Fibroblast of upper back skin (primary cell): ENCODE measurements at places on chromosomes 12 and 14.

GRCh38 chr12:45893240-45893639 is 97.1 kb downstream of the SCAF11 start:
- no peak for DNase-seq

GRCh38 chr12:15672671-15673270 is 116.4 kb downstream of the EPS8 start:
- DNase-seq, result no peak

DNA sequence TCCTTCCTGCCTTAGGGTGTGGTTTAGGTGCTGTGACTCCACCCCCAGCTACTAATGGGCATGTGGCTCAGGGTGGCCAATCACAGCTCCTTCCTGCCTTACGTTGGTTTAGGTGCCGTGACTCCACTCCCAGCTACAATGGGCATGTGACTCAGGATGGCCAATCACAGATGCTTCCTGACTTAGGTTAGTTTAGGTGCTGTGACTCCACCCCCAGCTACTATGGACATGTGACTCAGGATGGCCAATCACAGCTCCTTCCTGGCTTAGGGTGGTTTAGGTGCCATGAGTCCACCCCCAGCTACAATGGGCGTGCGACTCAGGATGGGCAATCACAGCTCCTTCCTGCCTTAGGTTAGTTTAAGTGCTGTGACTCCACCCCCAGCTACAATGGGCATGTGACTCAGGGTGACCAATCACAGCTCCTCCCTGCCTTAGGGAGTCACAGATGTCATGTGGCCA is 163.9 kb downstream of the TBX5 start:
- no peak for DNase-seq

DNA sequence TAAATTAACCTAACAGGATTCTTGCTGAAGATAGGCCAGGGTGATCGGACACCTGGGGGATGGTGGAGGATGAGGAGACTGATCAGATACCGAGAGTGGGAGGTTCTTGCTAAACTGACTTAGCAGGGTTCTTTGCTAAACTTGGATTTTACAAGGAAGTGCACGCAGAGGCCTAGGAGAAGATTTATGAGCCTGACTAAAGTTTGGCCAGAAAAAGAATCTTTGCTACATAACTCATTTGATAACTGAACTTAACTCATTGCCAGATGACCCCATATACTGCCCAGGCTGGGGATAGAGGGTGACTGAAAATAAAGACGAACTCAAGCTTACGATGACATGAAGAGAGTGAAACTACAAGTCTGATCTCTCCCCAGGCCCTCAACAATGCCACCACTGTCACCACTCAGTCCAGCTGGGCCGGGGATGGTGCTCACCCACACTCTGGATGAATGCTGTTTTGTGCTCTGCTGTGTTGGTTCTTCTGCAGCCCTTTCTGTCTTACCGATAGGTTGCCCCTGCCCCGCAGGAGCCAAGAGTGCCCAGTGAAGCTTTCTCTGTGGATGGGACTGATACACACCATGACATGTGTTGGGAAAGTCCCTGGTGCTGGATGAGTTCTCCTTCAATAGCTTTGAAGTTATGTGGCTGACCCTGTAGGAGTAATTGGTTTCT is 29.0 kb downstream of the PPFIBP1 start:
- DNase-seq, result no peak

GRCh38 chr12:6936636-6937480 is 6.8 kb upstream of the RNU7-1 start:
- DNase-seq, result no peak

DNA sequence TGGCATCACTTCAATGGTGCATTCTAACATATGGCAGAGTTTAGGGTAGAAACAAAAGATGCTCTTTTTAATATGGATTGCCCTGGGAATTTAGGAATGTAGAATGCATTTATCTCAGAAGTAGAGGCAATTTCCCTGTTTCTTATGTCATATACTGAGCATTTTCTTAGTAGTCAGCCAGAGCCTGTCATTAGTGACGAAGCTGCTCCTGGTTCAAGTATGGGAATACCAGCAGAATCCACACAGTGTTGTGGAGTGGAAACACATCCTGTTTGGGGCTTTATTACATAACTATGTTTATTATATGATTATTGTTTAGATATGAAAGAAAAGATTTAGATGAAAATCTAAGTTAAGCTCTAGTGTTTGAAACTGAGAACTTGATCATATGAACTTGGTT is 12.2 kb downstream of the CIPC start:
- no peak for DNase-seq

DNA sequence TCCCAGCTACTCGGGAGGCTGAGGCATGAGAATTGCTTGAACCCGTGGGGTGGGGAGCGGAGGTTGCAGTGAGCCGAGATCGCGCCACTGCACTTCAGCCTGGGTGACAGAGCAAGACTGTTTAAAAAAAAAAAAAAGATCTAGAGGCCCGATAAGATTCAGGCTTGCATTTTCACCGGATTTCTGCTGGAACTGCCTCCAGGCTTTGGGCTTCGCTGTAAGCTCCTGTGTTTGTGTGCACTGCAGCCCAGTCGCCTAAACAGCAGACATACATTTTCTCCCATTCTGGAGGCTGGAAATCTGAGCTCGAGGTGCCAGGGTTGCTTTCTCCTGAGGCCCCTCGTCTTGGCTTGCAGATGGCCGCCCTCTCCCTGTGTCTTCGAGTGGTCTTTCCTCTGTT is 12.2 kb downstream of the BRI3BP start:
- no peak for DNase-seq

DNA sequence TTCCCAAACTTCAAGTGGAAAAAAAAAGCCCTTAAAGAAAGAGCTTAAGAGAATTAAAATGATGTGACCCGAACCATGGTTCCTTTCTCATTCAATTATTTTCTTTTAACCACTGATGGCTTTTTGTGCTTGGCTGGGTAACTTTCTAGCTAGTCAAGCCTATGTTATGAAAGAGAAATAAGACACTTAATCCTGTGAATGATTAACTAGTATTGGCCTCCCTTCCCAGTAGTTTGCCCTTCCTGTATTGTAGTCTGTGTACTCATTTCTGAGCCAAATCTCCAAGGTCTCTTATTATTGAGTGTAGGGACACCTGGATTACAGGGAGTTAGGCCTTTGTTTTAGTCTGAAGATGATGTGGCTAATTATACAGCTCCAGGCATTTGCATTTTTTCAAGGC is 353.0 kb downstream of the RAD51B start:
- no peak for DNase-seq

DNA sequence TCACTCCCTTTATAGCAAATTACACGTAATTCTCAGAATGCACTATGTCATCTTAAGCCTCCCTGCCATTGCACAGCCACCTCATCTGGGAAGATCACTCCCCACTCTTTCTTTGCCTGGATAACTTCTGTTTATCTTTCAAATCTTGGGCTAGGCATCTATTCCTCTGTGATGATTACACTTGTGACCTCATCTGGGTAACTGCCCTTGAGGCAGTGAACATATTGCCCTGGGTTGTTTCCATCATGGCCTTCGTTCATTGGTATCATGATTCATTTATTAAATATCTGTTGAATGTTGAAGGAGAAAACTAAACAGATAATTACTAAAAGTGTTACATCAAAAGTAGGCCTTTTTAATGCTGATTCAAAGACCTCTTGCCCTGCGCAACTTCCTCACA is 26.2 kb upstream of the PDE3A start:
- DNase-seq, result peak; percentile 14

DNA sequence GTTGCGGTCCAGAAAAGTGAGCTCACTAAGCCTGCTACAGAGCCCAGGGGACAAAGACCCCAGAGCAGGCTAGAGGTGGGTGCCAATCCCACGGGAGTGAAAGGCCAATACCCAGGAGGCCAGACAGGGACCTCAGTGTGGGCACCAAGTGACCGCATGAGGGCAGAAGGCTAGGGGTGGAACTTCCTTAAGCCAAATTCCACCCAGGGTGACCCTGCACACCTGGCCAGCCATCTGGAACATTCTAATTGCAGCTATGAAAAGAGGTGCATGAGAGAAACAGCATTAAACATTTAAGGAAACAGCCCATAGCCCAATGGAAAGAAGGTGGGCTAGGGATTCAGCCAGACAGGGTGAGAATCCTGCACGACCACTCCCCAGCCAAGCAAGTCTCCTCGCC is 19.4 kb downstream of the GLTP start:
- DNase-seq, result no peak

- peak; percentile 72 for DNase-seq
Measured at GRCh38 chr12:92208613-92209121, 63.0 kb upstream of the BTG1 start.
